Fibroblast of skin of abdomen (primary cell): ENCODE measurements at places on chromosomes 2 and 18.
A peak's percentile ranks its signal among the peaks of the same experiment; 100 is the strongest.

GRCh38 chr18:74486119-74486849, 9.9 kb upstream of the CNDP2 start:
- no peak for DNase-seq

DNA sequence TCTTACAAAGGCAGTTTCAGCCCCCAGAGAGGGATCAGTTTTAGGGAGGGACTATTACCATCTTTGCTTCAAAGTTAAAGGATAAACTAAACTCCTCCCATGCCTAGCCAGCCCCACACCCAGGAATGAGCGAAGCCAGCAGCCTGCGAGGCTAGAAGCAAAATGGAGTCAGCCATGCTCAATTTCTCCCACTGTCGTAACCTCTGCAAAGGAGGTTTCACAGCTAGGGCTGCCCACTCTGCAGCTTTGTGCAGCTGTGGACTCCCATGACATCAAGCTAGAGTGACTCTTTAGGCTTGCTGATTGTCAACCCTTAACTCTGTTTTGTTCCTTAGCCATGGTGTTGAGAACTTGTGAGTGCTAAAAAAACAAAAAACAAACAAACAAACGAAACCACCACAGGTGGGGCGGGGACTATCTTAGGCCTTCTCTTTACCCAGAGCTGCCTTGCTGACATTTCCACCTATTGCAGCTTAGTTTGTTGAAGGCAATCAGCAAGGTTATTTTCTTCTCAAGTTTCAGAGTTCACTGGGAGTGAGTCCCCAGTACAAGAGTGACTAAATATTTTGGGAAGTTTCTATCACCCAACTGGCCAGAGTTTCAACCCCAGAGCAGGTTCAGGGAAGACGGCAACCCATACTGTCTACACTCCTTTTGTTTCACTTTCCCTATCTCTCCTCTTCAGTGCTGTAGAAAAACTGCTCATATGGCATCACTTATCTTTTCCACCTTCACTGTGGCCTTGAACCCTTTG, 592.1 kb downstream of the XIRP2 start:
- no peak for DNase-seq

DNA sequence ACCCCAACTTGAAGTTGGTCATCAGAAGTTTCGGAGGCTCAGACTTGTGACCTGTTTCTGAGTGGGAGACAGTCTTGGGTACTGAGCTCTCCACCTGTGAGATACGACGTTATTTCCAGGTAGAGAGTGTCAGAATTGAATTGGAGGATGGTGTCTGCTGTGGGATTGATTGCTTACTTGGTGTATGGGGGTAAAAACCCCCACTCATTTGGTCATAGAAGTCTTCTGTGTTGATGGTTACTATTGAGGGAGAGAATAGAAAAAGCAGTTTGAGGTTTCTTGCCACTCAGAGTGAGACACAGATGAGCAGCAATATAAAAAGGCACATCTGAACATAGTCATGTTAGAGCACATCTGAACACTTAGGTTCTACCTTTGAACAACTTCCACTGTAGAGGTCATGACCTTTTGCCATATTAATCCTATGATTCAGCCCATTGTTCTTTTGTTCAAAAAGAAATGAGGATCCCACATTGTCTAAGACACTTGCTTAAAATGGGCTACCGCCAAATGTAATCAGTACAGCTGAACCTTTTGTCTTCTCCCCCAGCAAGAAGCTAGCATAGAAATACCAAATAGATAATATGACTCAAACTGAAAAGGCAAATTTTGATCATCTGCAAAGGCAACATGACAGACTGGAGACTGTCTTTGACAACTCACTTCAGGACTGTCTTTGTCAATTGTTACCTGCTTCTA, 73.3 kb downstream of the NAB1 start:
- DNase-seq, result no peak

- DNase-seq, result no peak
Observed at GRCh38 chr2:181752301-181752700, 72.0 kb upstream of the NEUROD1 start.

DNA sequence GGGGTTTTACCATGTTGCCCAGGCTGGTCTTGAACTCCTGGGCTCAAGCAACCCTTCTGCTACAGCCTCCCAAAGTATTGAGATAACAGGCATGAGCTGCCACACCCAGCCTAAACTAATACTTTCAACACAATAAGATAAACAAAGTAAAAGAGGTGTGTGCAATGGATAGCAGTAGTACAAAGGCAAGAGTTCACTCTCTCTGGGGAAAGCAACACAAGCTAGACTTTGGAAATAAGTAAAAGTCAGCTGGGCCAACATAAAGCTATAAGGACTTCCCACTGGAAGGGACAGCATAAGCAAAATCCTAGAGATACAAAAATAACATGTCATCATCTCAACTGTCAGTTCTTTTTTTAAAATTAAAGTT, 5.2 kb upstream of the NOSTRIN start:
- no peak for DNase-seq

DNA sequence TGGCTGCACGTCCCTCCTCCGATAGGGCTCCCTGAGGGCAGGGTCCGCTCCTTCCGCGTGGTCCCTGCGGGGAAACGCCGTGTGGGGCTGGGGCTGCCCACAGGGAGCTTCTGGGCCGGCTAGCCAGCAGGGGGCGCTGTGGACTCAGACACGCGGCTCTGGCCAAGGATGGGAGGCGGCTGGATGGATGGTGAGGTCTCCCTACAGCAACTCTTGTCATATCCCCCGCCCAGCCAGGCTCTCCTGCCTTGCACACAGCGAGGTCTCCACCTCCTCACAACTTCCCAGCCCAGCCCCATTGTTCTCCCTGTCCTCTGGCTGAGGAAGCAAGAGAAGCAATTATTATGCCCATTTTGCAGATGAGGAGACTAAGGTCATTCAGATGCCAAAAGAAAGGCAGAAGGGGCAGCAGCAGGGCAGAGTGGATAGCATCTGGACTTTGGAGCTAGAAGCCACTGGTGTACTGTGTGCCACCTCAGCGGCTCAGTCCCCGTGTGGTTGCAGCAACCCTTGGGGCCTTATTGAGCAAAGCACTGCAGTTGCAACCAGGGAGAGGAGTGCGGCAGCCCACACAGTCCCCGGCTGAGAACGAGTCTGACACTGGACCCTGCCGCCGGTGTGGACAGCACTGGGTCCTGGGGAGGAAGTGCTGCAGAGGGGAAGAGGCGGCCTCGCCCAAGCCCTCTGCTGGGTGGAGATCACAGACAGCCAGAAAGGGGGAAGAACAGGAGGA, 99.0 kb downstream of the ZFP36L2 start:
- peak; percentile 37 for DNase-seq

GRCh38 chr2:3001615-3002560, 375.7 kb downstream of the EIPR1 start:
- DNase-seq, result peak; percentile 4

GRCh38 chr2:167017021-167017420, 128.7 kb downstream of the XIRP2 start:
- DNase-seq, result no peak

DNA sequence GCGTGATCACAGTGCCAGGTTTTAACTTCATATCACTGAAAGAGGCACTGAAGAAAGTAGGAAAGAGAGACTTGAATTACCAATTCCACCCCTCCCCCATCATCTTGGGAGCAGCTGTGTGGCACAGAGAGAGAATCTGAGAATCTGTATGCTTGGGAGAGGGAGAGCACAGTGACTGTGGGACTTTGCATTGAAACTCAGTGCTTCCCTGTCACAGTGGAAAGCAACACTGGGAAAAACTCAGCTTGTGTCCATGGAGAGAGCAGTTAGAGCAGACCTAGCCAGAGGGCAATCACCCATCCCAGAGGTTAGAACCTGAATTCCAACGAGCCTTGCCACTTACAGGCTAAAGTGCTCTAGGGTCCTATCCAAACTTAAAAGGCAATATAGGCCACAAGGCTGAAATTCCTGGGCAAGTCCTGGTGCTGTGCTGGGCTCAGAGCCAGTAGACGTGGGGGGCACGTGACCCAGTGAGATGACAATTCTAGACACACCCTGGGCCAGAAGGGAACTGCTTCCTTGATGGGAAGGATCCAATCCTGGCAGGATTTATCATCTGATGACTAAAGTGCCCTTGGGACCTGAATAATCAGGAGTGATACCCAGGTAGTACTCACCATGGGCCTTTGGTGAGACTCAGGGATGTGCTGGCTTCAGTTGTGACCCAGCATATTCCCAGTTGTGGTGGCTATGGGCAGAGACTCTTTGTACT, 15.5 kb upstream of the ABCB11 start:
- DNase-seq, result no peak

DNA sequence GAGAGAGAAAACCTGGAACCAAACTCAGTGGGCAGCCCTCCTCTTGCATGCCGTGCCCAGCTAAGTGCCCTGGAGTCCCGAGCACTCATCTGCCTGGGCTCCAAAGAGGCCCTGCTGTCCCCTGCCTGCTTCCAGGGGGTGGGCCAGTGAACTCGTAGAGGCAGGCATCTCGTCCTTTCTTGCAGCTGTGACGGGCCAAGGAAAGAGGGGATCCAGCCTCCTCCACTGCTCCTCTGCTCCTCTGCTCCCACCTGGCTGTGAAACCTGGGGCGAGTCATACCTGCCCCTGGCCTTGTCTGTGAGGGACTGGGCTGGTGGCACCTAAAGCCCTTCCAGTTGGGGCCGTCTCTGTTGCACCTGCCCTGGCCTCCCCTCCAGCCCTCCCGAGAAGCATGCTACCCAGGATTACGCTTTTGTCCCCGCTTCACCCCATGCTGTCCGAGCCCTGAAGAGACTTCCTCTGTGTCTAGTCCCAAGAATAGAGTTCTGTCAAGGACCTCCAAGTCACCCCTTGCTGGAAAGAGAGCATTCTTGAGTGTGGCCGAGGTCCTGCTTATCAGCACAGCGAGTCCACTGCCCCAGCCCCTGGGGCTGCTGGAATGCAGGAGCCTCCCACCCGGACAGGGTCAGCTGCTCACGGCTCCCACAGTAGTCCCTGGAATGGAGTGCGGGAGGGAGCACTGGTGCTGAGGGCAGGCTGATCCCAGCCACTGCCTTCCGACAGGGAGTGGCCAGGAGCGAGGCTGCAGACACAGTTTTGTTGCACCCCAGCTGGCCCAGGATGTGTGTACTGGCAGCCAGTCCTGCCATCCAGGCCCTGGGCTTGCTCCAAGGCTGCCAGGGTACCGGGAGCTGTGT, 14.3 kb downstream of the KCNK3 start:
- DNase-seq, result no peak

DNA sequence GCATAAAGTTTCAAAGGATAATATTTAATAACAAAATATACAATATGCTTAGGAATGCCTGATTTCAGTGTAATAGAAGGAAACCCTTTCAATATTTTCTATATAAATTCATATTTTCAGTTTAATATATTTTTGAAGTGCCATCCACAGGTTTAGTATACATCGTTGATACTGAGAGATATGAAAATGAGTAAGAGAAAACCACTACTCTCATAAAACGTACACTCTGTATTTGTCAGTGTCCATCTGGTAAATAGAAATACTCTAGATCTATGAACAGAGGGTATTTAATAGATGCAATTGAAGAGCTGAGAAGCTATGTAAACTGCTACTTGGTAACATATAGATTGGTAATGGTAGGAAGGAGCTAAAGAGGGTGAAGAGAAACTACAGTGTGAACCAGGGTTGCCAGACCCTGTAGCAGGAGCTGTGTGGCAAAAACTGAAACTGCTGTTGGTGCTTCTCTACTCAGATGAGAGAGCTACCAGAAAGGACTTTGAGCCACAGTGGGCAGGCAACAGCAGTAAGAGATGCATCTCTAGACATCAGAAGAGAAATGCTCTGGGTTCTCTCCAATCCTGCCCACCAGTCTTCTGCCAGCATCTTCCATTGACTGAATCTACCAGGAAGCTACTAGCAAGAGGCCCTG, 187.4 kb downstream of the CCDC102B start:
- no peak for DNase-seq

GRCh38 chr18:42183746-42184145, 228.7 kb downstream of the PIK3C3 start:
- DNase-seq, result peak; percentile 87

- DNase-seq, result no peak
Observed at GRCh38 chr2:215805493-215805892, 207.9 kb downstream of the MREG start.

GRCh38 chr18:10121786-10122515, 208.1 kb downstream of the VAPA start:
- DNase-seq, result peak; percentile 86

DNA sequence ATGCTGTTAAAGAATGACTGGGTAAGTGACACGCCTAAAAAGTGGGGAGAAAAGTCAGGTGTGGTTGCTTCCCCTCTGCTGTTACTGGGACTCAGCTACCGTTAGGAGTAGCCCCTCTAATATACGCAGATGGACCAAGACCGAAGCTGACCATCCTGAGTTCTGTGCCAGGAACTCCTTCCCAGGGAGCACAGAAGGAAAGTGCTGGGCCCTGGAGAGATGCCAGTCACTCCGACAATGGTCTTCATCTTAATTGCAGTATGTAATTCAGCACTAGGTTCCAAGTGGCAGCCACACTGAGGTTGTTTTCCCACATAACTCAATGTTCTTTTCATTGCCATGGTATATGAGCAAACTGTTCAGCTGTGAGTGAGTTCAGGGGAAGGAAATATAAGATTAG, 19.6 kb upstream of the TMEM200C start:
- no peak for DNase-seq

GRCh38 chr2:14330884-14331283, 301.6 kb upstream of the LRATD1 start:
- no peak for DNase-seq

GRCh38 chr2:239216614-239217273, 184.1 kb downstream of the HDAC4 start:
- DNase-seq, result no peak

DNA sequence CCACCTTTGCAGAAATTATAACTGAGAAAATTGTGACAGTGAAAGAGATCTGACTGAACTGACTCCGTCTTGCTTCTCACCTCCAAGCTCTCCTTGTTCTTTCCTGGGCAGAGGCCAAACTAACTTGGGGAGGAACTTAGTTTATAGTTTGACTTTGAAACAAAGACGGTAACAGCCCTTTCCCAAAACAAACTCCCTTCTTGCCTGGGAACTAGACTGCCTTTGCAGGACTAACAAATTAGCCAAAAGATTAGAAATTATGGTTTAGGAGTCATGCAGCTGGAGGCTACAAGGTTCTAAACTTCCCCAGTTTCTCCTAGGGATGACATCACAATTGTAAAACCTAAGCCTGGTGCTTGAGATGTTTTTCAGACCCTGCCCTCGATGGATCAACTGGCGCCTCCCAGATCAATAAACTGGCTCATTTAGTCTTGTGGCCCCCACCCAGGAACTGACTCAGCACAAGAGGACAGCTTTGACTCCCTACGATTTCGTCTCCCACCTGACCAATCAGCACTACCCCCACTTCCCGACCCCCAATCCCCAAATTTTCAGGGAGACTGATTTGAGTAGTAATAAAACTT, 137.7 kb downstream of the ALPK2 start:
- DNase-seq, result no peak

- DNase-seq, result no peak
Observed at GRCh38 chr2:36667931-36668330, 28.6 kb upstream of the VIT start.

DNA sequence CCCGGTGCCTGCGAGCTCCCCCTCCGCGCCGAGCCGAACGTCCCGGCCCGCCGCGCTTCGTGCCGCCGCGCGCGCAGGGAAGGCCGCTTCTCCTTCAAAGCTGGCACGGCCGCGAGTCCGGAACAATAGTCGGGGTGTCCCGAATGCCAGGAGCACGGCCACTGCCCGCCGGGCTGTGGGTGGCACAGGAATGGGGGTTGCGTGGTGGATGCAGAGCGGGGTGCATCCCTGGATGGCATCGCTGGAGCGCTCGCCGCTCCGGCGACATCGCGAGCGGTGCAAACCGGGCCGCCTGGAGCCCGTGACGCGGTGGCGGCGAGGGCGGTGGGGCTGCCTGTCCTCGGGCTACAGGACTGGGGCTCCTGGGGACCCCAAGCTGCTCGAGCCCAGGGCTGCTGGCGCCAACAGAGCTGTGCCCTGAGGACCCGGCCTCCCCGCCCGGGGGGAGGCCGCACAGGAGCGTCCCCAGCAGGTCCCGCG, 1.1 kb upstream of the SATB2 start:
- no peak for DNase-seq
